Purkinje cell (primary cell): ENCODE measurements at places on chromosomes 7 and 10. TPM values are rescaled to one million over a fixed set of nuclear protein-coding genes. Genes with fewer than 3 reads are reported as not detected.

Gene HABP2
- not detected in 2 replicates for polyA plus RNA-seq

Gene GRID2IP
- 1.2 and 1.7 TPM in 2 replicates for polyA plus RNA-seq

Gene TOMM7
- polyA plus RNA-seq: 1,220 and 1,382 TPM in 2 replicates

Gene CALN1
- polyA plus RNA-seq: 3.0 and 3.5 TPM in 2 replicates

Gene ADRB1
- 0.91 and 2.9 TPM in 2 replicates for polyA plus RNA-seq

Gene GRK5
- polyA plus RNA-seq: 1.0 TPM in 2 replicates

Gene C10orf90
- 0.39 TPM in 1 of 2 replicates, not detected in the other for polyA plus RNA-seq

Gene HMX2
- polyA plus RNA-seq: not detected in 2 replicates

Gene ODAD2
- 3.0 TPM in 1 of 2 replicates, not detected in the other for polyA plus RNA-seq

Gene UCMA
- polyA plus RNA-seq: not detected in 2 replicates

Gene CRTAC1
- 9.6 TPM in 1 of 2 replicates, not detected in the other for polyA plus RNA-seq

Gene ZNF804B
- 0.08 TPM in 1 of 2 replicates, not detected in the other for polyA plus RNA-seq

Gene PLAC9
- polyA plus RNA-seq: 2.4 TPM in 1 of 2 replicates, not detected in the other

Gene PILRA
- polyA plus RNA-seq: 5.6 and 8.2 TPM in 2 replicates

Gene EN2
- polyA plus RNA-seq: 6.1 and 9.4 TPM in 2 replicates

Gene SMO
- polyA plus RNA-seq: 1.0 and 2.7 TPM in 2 replicates

Gene SUN3
- polyA plus RNA-seq: not detected in 2 replicates

Gene FGFBP3
- 0.77 TPM in 1 of 2 replicates, not detected in the other for polyA plus RNA-seq

Gene OPN4
- polyA plus RNA-seq: 0.20 TPM in 1 of 2 replicates, not detected in the other

Gene MYO1G
- polyA plus RNA-seq: 0.31 TPM in 1 of 2 replicates, not detected in the other
